ENCODE measurements at places on chromosomes 5 and 9. TPM values are rescaled to one million over a fixed set of nuclear protein-coding genes. Genes with fewer than 3 reads are reported as not detected.
A peak's percentile ranks its signal among the peaks of the same experiment; 100 is the strongest.

GRCh38 chr9:107489687-107490605 is at the start of gene KLF4:
Gene KLF4, minus strand, starts transcription at chr9:107489769. Its CDS starts 597 bp downstream, at chr9:107489172.
- peak; percentile 96 for DNase-seq

DNA sequence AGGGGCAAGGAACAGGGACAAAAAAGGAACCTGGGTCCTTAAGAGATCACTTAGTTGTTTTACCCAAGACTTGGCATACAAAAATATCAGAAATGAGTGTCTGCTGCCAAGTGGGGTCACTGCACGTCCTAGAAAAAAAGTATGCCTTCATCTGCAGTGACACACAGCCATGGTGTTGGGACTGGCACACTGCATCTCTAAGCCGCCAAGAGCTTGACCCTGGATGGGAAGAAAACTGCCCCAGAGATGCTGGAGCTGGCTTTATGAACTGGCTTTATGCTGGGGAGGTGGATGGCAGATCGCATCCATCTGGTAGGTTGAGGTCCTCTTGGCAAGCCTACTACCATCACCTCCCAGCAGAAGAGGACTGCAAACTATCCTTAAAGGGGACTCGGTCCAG is 51.7 kb downstream of the IRF1 start:
- no peak for DNase-seq

- DNase-seq = no peak
Measured at GRCh38 chr9:22068369-22068768, 59.3 kb upstream of the CDKN2B start.

DNA sequence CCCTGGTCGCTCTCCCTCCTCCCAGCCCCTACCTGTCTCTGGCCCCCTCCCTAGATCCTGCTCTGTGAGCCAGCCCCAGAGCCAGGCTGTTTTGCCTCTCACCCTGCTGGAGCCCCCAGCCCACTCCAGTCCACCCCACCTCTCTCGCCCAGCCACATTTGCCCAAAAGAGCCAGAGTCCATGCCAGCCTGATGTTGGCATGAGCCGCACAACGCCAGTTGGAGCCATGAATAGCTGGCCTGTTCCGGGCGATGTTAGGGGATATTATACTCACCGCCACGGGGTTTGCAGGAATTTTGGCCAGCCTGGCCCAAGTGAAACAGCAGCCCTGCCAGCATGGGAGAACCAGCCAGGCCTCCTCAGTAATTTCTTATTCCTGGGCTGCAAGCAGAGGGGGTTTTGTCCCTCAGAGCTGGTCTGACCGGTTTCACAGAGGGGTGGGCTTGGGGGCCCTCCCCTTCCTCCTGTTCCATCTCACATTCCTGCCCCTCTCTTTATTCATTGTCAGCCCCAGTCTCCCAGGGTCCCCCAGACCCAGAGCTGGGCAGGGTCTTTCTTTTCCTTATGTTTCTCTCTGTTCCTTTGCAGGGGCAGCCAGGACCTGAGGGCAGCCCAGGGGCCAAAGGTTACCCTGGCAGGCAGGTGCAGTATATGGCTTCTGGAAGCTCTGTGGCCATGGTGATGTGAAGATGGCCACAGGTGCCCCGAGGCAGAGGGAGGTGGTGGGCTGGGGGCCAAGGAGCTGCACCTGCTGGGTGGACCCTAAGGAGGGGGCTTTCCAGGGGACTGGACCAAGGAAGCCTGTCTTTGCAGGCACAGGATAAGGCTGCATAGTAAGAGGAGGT is 50.1 kb downstream of the COL27A1 start:
- no peak for DNase-seq

DNA sequence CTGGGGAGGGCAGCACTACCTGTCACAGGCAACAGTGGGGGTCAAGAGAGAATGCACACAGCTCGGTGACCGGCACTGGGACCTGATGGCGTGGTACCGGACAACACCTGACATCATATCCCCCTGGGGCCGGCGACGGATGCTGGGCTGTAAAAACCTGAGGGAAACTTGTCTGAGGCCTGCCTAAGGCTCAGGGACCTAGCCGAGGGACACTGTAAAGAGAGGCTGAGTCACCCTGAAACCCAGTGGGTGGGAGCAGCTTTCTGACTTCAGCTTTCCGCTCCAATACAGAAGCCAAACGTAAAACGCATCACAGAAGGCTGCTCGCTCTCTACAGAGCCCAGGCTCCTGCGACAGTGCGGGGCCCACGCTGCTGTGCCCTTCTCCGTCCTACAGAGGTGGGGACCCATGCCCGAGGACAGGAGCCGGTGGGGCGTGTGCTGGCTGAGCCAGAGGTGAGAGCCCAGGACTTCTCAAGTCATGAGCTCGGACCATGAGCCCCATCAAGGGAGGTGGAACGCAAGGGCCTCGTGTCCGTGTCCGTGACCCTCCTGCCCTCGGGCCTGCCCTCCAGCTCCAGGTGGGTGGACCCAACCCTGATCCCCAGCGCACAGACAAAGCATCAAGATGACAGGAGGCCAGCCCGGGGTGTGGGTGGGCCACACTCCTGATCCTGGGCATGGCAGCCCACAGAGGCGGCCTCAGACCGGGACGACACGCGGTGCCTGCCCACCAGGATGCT is 5.3 kb downstream of the RALGDS start:
- no peak for DNase-seq

DNA sequence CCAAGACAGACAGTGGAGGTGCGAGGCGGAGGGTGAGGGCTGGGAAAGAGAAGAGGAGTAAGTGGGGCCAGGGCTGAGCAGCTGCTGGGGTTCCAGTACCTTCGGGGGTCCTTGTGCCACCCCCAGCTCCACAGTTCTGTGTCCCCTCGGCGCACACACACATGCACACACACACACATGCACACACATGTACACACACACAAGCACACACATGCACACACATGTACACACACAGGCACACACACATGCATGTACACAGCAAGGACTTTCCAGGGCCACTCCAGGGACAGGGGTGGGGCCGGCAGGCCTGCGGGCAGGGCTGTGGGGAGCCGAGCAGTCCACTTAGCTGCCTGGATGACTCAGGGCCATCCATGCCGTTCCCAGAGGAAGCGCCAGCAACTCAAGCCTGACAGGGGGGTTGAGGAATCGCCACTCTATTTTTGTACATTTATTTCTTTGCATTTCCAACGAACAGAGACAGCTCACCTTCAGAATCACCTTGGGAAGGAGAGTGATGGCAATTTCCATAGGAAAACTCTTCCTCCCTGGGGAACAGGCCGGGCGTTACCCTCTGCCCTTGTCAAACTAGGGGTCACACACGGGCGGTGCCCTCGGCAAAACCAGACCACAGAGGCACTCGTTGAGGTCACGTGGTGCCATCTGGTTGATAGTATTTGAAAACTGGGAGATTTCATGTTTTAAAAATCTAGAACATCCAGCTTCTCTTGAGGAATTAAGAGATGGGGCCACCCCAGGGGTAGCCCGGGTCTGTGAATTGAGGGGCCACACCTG is 135.7 kb downstream of the ADAMTS2 start:
- DNase-seq = no peak

The BTNL3 gene
- not detected for total RNA-seq

The FOXD1 gene
- total RNA-seq = not detected
